ENCODE measurements at places on chromosomes 6 and 20. TPM values are rescaled to one million over a fixed set of nuclear protein-coding genes. Genes with fewer than 3 reads are reported as not detected.

- H3K4me3 ChIP-seq, result no peak overlapping the region
- no peak for DNase-seq
- H3K27me3 ChIP-seq, result no peaks in the 10 kb centered on the region
- H3K27ac ChIP-seq, result no peak overlapping the region
- H3K36me3 ChIP-seq, result no peaks in the 10 kb centered on the region
Observed at GRCh38 chr6:154632119-154632518, 101.1 kb upstream of the SCAF8 start.

DNA sequence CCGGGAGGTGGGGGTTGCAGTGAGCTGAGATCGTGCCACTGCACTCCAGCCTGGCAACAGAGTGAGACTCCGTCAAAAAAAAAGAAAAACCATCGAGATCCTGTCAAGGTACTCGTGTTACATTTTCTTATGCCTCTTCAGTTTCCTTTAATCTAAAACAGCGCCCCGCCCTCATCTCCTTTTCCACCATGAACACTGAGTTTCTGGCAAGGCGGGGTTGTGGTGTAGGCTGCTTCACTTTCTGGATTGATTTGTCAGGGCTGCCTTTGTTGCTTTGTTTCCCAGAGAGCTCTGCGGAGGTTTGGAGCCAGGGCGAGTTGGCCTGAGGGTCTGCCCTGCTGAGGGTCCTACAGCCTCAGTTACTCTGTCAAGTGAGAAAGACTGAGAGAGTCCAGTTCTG, 8.9 kb downstream of the ITPR3 start:
- peaks cover 13% of the 10 kb centered on the region for H3K4me1 ChIP-seq
- no peak overlapping the region for H3K27ac ChIP-seq
- H3K36me3 ChIP-seq, result no peaks in the 10 kb centered on the region
- no peak overlapping the region for H3K4me3 ChIP-seq
- no peaks in the 10 kb centered on the region for H3K27me3 ChIP-seq

Gene LCA5
- 10.1 TPM for total RNA-seq

GRCh38 chr6:30202366-30202765, 10.8 kb downstream of the TRIM26 start:
- H3K27ac ChIP-seq, result no peak overlapping the region
- H3K4me3 ChIP-seq, result no peak overlapping the region
- H3K4me1 ChIP-seq, result peaks cover 16% of the 10 kb centered on the region
- peaks cover 25% of the 10 kb centered on the region for H3K36me3 ChIP-seq
- H3K27me3 ChIP-seq, result no peaks in the 10 kb centered on the region

GRCh38 chr6:37801605-37801940, 18.0 kb upstream of the ZFAND3 start:
- no peaks in the 10 kb centered on the region for H3K4me1 ChIP-seq
- H3K27ac ChIP-seq, result no peak overlapping the region
- no peaks in the 10 kb centered on the region for H3K36me3 ChIP-seq
- no peaks in the 10 kb centered on the region for H3K27me3 ChIP-seq

Gene COL20A1
- not detected for total RNA-seq

GRCh38 chr20:33653218-33653899, 8.8 kb upstream of the C20orf144 start:
- H3K27me3 ChIP-seq, result peaks cover 6% of the 10 kb centered on the region
- peak; percentile 96 for DNase-seq
